NCI-H524 (cell line): ENCODE measurements at places on chromosomes 7 and 10.

- no peak for DNase-seq
These were observed 892.9 kb downstream of the LRMDA start for GRCh38 chr10:76324283-76324682.

DNA sequence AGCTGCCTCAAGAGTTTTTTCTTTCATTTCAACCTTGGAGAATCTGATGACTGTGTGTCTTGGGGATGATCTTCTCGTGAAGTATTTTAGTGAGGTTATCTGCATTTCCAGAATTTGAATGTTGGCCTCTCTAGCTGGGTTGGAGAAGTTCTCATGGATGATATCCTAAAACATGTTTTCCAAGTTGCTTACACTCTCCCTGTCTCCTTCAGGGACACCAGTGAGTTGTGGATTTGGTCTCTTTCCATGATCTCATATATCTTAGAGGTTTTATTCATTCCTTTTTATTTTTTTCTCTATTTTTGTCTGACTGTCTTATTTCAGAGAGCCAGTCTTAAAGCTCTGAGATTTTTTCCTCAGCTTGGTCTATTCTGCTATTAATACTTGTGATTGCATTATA is 282.3 kb upstream of the CSTF2T start:
- no peak for DNase-seq

DNA sequence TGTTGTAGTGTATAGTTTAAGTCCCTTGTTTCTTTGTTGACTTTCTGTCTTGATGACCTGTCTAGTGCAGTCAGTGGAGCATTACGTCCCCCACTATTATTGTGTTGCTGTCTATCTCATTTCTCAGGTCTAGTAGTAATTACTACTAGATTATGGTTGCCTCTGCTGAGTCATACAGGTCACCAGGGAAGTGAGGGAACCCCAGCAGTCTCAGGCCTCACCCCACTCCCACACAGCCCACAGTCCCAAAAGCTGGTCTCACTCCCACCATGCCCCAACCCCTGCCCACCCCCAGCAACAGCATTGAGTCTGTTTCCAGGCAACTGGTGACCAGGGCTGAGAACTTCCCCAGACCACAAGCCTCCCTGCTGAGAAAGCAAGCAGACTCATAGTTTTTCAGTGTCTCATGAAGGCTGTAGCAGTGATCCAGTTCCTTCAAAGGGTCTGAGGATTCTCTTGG is 88.0 kb downstream of the PLXDC2 start:
- DNase-seq = no peak

DNA sequence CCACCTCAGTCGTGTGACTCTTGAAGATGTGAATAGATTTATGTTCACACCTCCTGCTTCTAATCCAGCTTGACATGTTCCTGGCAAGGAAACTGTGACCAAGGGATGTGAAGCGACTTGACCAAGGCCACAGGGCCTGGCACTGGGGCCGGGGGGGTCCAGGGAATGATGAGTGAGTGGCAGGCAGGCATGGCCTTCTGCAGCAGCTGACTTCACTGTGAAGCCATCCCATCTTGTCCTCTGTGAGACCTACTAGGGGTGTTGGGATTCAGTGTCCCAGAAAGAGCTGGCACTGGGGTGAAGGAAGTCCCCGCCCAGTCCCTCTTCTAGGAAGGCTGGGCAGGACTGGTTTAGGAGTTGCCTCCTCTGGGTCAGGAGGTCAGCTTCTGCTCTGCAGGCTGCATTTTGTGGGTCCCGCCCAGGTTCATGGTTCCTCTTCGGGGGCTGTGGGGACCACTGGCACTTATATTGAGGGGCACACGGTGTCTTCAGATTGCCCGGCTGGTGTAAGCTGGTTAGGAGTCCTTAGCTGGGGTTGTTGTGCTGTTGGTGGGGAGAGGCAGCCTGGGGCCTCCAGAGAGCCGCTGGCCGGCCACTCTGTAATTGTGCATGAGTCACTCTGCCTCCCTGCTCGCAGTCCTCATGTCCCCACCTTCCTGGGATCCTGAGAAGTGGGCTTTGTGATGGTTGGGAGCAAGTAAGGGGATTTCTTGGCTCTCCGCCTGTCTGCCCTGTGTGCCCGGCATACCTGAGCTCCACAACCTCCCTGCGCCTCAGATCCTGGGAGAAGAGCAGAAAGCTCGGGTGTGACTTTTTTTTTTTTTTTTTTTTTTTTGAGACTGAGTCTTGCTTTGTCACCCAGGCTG is 11.0 kb downstream of the ZMIZ1 start:
- no peak for DNase-seq

DNA sequence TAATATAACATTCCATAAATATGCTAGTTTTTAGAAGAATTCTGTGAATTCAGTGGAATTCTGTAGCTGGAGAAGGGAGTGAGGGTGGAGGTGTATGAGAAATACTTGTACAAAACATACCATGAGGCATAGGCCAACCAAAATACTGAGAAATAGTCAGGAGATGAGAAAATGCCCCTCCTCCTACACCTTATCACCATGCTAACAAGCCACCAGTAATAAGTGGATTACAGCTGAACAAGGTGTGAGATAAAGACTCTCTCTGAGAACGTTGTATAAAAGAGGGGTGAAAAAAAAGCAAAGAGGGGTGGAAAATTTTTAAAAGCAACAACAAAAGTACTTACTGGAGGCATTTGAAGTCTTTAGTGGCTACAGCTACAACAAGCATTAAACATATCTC is 90.4 kb upstream of the IGFBP3 start:
- no peak for DNase-seq

- DNase-seq = no peak
These were observed 145.3 kb upstream of the FRMD4A start for GRCh38 chr10:14476006-14476405.

GRCh38 chr7:127485482-127485881 is 93.0 kb upstream of the ZNF800 start:
- no peak for DNase-seq

GRCh38 chr10:24120646-24121045 is 88.3 kb upstream of the KIAA1217 start:
- no peak for DNase-seq

GRCh38 chr7:117202511-117202910 is 120.3 kb downstream of the WNT2 start:
- DNase-seq = no peak

- DNase-seq = no peak
These were observed 192.8 kb downstream of the GPAM start for GRCh38 chr10:111990734-111991133.

- DNase-seq = no peak
These were observed 148.5 kb downstream of the MTERF1 start for GRCh38 chr7:91731976-91732375.

- DNase-seq = no peak
These were observed 66.6 kb downstream of the PWWP2B start for GRCh38 chr10:132463333-132464255.

DNA sequence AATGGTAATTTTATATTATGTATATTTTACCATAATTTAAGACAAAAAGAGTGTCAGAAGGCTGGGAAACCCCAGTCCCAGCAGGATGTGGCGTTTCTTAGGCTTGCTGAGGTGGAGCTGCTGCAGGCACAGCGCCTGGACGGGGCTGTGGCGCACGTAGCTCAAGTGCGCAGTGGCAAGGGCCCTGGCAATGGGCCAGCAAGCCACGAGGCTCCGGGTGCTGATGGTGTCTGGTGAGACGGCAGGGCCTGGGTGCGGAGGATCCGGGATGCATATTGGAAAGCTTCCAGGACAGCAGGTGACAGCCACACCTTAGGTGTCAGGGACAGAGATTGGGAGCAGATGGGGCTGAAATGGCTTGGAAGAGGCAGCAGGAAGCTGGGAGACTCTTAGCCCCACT is 37.2 kb downstream of the CLEC2L start:
- peak; percentile 98 for DNase-seq

DNA sequence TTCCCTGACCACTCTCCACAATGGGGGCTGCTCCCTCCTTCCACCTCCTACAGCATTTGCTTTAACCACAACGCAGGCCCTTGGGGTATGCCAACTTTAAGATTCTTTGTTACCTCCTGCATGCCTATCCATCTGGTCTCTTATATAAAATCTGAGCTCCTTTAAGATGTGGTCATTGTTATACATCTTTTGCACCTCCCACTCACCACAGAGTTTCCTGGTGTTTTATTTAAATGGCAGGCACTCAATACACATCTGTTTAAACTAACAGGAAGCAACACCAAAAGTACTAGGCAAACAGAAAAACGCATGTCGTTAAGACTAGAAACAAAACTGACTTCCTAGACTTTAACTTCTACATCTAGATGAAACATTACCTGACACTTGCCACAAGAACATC is 36.3 kb downstream of the SLC25A13 start:
- no peak for DNase-seq

GRCh38 chr7:15626041-15626440 is 60.4 kb downstream of the MEOX2 start:
- no peak for DNase-seq

DNA sequence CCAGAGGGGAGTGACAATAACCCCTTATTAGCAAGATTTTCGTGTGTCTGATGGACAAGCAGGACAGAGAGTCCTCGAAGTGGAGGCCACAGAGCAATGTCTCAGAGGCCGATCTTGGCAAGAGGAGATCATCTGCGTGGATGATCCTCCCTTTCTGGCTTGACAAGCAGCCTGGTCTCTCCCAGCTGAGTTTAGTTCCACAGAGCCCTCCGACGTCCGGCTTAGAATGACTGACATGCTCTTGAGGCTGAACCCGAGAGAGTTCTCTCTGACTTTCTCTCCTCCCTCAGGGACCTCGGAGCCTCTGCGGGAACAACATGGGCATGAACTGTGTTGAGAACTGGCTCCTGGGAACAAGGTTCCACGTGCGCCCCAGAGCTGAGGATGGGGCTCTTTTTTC is 180.7 kb upstream of the PFKP start:
- DNase-seq = no peak

DNA sequence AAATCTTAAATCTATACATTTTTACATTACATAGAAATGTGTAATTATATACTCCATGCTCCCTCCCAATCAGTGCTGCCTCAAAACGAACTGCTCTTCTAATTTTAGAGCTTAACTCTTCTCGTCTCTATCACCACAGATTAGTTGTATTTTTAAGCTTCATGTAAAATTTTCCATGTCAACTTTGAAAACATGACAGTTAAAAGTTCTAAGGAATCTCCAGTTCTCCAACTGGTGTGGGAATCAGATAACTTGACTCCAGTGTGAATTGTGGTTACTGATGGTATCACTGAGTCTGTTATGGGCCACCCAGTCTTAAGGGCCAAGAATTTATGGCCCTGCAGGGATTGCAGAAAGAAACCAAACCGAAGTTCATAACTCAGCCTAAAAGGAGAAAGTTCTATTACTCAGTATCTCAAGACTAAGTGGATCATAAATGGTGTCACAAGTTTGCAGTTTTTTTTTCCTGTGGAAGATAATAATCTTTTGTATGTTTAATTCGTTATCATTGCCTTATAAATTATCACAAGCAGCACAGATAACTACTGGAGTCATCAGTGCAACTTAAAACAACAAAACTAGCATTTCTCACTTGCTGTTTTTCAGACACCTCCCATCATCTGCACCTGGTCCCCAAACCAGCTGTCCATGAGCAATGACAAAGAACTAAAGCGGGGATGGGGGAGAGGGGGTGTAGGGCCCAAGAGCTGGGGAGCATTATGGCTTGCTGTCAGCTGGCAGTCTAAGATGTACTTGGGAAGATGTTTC is 31.5 kb upstream of the KMT2E start:
- no peak for DNase-seq

DNA sequence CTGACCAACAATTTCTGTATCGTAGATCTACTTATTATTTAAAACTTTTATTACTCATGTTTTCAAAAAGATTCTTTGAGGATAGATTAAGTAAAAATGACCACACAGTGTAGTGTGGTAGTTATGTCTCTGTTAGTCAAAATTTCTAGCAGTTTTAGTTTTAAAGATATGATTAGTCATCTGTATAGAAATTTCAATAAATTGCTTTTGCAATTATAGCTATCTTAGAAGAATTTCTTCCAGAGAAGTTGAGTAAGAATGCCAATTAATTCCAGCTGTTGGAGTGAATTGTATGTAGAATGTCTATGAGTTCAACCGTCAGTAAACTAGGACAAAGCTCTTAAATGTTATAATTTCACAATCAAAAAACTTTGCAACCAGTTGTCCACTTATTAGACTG is 229.7 kb downstream of the CDK14 start:
- no peak for DNase-seq

DNA sequence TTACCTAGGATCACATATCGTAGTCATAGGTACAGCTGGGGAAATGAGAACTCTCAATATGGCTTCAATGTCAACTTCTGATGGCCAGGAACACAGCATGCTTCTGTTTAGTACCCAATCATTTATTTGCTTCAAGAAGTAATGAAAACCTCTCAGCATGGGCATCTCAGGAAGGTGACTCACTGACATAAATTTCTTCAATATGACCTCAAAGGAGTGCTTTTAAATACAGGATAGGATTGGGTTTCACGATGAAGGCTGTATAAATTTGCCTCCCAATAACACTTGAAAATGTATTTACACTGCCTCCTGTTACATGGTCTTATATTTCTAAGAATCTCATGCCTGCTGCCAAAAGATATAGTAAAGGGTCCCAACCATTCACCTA is 15.1 kb downstream of the ITGA8 start:
- DNase-seq = no peak

DNA sequence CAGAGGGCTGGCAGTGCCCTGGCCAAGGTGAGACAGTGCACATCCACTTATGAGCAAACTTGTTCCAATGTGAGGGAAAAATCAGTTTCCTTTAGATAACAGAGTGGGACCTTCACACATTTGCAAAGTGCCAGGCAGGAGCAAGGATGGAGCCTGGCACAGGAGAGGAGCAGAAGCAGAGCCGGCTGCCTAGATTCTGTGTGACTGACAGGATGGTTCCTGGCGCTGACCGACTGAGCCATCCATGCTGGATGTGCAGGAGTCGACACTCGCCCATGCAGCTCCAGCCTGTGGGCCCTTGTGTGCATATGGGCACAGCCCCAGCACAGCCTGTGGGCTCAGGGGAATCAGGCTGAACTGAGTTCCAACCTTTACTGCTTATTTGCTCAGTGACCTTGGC is 346.5 kb downstream of the GRID1 start:
- DNase-seq = no peak

GRCh38 chr7:37571806-37572205 is 111.8 kb upstream of the GPR141 start:
- no peak for DNase-seq

DNA sequence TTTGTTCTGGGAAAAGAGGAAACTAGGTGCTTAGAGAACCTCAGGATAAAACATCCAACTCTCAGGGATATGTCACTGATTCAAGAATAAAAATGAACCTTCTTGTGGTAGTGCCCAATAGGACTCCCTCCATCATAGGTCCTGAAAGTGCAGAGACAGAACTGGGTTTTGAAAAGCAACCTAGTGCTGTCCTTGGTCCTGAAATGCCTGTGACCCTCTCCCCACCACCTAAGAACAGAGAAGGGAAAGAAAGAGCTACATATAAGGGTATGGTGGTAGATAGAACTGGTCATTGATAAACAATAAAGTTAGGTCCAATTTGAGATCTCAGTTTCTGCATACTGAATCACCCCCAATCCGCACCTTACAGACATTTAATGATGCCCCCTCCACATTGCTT is 953.3 kb downstream of the XPNPEP1 start:
- DNase-seq = no peak

DNA sequence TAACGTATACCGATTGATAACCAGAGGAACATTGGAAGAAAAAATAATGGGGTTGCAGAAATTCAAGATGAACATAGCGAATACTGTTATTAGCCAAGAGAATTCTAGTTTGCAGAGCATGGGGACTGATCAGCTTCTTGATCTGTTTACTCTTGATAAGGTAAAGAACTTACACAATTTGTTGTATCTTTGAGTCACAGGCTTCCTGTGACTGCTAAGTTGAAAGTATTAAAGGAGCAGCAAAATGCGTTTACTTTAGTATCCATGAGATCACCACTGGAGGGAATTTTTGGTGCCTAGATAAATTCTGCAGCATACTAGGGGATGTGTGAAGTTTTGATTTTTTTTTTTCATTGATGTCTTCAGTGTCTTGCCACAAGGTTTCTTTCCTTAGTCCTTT is 103.6 kb downstream of the BTAF1 start:
- DNase-seq = no peak
